ENCODE measurements at places on chromosomes 1 and 21.

- DNase-seq: no peak
Measured at GRCh38 chr21:25949701-25950100, 214.9 kb downstream of the GABPA start.

DNA sequence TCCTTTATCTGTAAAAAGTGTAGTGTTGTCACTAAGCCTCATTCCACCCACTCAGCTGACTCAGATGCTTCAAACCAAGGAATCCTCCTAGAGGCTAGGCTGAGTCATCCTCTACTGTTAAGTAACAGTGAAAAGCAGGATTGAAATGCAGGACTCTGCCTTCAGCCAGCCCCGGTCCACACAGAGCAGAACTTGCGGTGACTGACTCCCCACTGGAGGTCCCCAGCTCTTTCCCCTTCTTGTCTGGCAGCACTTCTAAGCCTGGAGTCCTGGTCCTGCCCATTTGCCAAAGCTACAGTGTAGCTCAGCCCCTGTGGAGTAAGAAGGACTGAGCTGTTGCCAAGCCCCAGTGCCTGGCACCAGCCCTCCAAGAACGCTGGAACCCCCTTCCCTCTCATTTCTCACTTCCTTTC is 1.7 kb downstream of the RAB7B start:
- no peak for DNase-seq

GRCh38 chr21:15144026-15144425 is 79.2 kb upstream of the NRIP1 start:
- no peak for DNase-seq

DNA sequence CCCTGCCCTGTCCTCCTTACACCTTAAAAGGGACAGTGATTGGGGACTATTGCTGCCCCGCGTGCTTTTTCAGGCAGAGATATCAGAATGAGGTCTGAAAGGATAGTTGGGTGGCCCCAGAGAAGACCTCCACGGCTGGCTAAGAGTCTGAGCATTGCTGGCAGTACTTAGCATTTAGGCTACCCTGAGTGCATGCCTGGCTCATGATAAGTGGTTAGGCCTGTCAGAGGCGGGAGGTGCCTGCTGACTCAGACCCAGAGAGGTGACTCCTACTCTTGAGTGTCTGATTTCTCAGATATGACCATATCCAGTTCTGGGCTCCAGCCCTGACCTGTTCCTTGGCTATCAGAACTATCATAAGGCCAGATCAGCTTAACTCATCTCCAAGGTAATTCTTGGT is 213.7 kb downstream of the PBX1 start:
- DNase-seq: no peak

GRCh38 chr1:22569269-22569668 is 6.0 kb downstream of the EPHA8 start:
- DNase-seq: no peak

All from neural crest cell (in vitro differentiated cells).